Psoas muscle (tissue), 8 donors: ENCODE measurements at places on chromosomes 16 and 17. TPM values are rescaled to one million over a fixed set of nuclear protein-coding genes. Genes with fewer than 3 reads are reported as not detected.

Gene TNFRSF17
- polyA plus RNA-seq = 0.13 TPM

Gene PAM16
- polyA plus RNA-seq = 160 TPM

Gene KRTAP4-5
- polyA plus RNA-seq = not detected

Gene PTX4
- polyA plus RNA-seq = not detected

Gene RNF112
- polyA plus RNA-seq = 1.3 TPM

Gene ABCC6
- 0.87 TPM for polyA plus RNA-seq

Gene TMEM238L
- 0.03 TPM for polyA plus RNA-seq

Gene GP1BA
- 0.05 TPM for polyA plus RNA-seq

Gene LLGL2
- polyA plus RNA-seq = 1.9 TPM

Gene KRTAP4-4
- polyA plus RNA-seq = not detected

Gene EPX
- not detected for polyA plus RNA-seq

Gene IL34
- polyA plus RNA-seq = 3.7 TPM

Gene EMP2
- 9.9 TPM for polyA plus RNA-seq

Gene CES1
- 3.4 TPM for polyA plus RNA-seq

Gene AARSD1
- polyA plus RNA-seq = 55.2 TPM

Gene SAT2
- polyA plus RNA-seq = 108 TPM

Gene DOC2B
- polyA plus RNA-seq = 1.7 TPM

Gene HBA1
- polyA plus RNA-seq = 8.2 TPM

Gene MT1G
- polyA plus RNA-seq = 24.1 TPM

Gene CHMP6
- polyA plus RNA-seq = 45.6 TPM

Gene CCL11
- polyA plus RNA-seq = not detected

Gene CEMP1
- polyA plus RNA-seq = 0.16 TPM

Gene CDH11
- polyA plus RNA-seq = 0.62 TPM

Gene AIPL1
- not detected for polyA plus RNA-seq

Gene ENPP7
- polyA plus RNA-seq = 0.04 TPM

Gene MPP3
- 1.0 TPM for polyA plus RNA-seq

Gene BAIAP3
- 0.62 TPM for polyA plus RNA-seq

Gene RAB11FIP4
- polyA plus RNA-seq = 0.41 TPM

Gene TRPV2
- 1.6 TPM for polyA plus RNA-seq

Gene GRAPL
- 0.35 TPM for polyA plus RNA-seq

Gene CTRL
- polyA plus RNA-seq = 1.1 TPM

Gene TMEM220
- polyA plus RNA-seq = 3.6 TPM

Gene TBC1D24
- polyA plus RNA-seq = 5.4 TPM

Gene MYL11
- 2,548 TPM for polyA plus RNA-seq

Gene NACA2
- polyA plus RNA-seq = not detected
